ENCODE measurements at places on chromosomes 2 and 18.
A peak's percentile ranks its signal among the peaks of the same experiment; 100 is the strongest.

- no peak for DNase-seq
These were observed 34.5 kb downstream of the SFT2D3 start for GRCh38 chr2:127735537-127736399.

GRCh38 chr18:23933407-23933806 lies 81.1 kb upstream of the TTC39C start:
- no peak for DNase-seq

DNA sequence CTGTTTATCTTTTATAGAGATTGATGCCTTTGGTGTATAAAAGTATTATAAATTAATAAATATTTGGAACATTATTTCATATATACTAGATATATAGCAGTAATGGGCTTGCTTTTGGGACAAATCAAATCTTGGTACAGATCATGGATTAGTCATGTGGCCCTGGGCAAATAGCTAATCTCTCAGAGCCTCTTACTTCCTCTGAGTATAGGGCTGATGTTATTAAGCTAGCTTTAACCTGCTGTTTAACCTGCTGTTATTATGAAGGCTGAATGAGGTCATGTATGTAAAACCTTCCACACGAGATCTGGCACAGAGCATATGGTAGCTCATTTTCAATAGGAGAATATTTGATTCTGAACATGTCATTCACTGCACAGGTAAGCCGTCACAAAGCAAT lies 5.7 kb downstream of the ITGB6 start:
- DNase-seq, result peak; percentile 48

DNA sequence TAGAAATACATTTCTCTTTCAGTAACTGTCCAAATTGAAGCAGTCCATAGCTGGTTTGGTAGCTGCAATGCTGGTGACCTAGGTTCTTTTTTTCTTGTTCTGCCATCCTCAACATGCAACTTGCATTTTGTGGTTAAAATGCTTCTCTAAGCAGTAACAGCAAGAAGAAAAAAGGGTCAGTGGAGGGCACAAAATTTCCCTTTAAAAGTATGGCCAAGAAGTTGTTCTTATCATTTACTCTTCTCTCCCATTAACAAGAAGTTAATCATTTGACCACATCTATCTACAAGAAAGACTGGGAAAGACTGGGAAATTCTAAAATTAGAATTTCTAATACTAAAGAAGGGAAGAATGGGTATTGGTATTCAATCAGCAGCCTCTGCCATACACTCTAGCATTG lies 569.9 kb downstream of the CPS1 start:
- DNase-seq, result no peak

DNA sequence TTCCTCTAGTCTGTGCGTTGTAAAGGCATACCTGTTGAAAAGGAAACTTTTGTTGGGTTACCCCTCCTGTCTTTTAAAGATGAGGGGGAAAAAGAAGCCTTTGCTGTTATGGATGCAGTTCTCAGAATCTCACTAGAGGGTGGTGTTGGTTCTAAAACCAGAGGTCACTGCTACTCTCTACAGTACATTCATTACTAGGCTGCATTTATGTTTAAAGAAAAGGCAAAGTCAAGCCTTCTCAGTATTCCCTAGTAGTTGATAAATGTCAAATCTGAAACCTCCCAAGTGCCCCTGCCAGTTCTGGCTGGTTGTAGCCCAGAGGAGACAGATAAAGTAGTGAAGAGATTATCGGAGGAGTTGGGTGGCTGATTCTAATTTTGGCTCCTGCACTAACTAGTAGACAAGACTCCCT lies 1.4 kb upstream of the PLCL1 start:
- DNase-seq, result peak; percentile 25

GRCh38 chr2:234157817-234158588 lies 107.5 kb downstream of the SPP2 start:
- DNase-seq, result no peak

GRCh38 chr2:207219081-207219630 lies 53.4 kb upstream of the KLF7 start:
- no peak for DNase-seq

- peak; percentile 59 for DNase-seq
These were observed 201.5 kb downstream of the FAM210A start for GRCh38 chr18:13524811-13525210.

- no peak for DNase-seq
These were observed 84.5 kb downstream of the PDK1 start for GRCh38 chr2:172640389-172640788.

- no peak for DNase-seq
These were observed 146.0 kb downstream of the VAPA start for GRCh38 chr18:10059610-10060468.

DNA sequence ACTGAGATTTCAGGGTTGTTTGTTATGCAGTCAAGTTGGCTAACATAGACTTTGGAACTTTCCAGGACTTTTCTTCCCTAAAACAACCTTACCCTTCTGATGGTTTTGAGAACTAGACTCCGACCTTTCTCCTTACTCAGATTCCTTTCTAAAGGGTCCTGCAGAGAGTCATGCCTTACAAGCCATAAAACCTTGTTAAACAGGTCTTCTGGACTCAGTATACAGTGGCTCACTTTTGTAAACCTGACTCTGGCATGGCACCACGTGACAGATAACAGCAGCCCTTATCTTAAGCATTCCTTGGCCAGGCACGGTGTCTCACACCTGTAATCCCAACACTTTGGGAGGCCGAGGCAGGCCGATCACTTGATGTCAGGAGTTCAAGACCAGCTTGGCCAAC lies 253.2 kb upstream of the RAB6C start:
- DNase-seq, result no peak

DNA sequence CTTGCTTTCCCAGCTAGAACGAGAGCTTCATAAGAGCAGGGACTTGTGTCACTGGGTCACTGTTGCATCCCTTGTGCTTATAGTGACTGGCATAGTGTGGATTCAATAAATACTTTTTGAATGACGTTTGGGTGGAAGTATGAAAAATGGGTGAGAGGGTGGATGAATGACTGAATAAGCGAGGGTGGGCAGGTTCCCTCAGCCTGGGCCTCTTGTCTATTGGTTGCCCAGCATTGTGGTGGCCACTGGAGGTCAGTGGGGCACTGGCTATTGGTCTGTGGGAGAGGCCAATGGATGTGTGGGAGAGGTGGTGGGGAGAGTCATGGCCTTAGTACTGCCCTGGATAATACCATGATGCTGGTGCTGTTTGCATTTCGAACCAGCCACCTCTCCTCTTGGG lies 93.8 kb upstream of the SKOR2 start:
- peak; percentile 16 for DNase-seq

DNA sequence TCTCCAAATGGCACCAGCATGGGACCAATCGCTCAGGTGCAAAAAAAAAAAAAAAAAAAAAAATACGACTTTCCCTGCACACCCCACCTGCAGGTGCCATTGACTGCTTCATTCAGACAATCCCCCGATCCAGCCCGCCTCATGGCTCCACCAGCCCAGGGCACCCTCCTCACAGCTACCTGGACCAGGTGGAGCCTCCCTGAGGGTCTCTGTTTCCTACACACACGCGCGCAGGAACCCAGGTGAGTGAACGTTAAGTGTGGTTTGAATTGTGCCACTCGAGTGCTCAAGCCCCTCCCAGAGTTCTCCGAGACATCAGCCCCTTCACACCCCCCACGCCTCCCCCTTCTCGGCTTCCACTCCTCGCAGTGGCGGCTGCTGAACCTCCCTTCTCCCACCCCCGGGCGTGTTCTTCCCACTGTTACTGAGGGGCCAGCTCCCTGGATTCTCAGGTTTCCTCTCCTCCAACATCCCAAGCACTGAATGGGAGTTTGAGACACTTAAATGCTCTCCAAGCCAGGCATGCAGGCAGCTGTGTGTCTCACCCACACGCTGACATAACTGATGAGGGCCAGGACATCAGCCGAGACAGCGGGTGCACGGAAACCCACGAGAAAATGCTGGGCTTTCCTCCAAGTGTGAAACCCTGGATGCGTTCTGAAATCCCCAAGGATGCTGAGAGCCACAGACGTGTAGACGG lies 88.8 kb upstream of the SNTG2 start:
- no peak for DNase-seq

GRCh38 chr2:173395567-173396351 lies 41.1 kb downstream of the CDCA7 start:
- DNase-seq, result no peak

DNA sequence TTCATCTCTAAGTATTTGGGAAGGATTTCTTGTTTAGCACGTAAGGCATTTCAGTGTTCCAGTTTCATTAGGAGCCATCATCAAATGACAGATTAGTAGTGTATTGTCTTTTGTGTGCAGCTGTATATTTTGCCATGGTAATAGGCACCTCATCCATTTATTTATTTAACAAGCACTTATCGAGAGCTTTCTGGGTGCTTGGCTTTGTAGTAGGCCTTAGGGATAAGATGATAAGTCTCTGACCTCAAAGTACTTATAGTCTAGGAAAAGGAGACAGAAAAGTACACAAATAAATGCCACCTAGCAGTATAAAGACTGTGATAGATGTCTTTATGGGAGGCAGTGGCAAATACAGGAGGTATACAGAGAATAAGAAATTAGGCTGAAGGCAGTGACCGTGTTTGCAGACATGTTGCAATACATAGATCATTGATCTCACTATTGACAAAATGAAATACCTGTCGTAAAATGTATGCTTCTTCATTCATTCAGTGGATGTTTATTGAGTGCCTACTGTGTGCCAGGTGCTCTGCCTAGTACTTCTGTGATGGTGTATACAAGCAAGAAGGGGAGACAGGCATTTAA lies 265.9 kb downstream of the SETBP1 start:
- no peak for DNase-seq

DNA sequence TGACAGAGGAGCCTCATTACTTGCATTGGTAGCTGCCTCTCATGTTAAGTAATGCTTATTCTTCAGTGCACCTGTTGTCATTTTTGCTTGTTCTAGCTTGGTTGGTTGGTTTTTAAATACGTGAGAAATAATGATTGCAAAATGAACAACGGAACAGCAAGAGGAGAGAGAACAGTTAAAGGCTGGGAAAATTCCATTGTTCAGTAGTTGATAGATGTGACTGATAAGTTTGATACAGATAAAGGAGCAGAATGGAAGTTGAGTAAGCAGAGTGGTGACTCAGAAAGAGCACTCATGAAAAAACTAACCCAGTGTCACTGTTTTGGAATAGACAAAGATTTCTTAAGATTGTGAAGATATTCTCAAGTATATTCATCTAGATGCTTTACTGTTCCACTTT lies 50.5 kb downstream of the MTA3 start:
- no peak for DNase-seq

DNA sequence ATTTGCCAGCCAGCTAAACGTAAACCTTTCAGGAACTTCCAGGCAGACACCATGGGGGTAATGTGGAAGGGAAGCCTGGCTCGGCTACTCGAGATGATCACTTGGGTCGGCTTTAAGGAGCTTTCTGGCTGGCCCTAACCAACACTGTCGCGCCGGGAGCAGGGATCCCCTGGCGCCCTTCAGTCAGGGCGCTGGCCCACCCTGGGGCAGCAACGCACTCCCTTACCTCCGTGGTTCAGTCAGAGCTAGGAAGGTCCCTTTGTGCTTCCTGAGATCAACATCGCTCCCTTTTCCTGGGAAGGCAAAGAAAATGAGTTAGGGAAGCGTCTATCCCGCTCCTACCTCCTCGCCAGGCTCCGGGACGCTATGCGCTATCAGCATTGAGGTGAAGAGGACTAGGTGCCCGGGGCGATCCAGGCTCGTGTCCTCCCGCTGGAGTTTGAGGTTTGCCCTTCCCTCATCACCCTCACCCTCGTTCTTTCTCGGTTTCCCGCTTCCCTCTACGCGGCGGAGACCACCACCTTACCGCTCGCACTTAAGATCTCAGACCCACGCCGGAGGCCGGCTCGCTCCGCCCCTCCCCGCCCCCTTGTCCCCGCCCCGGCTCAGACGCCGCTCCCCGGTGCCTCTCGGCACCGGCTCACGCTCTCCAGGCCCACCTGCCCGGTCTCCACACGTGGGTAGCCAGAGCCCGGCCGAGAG lies 449 bp upstream of the ATRAID start:
- DNase-seq, result peak; percentile 28

GRCh38 chr2:220948579-220948978 lies 623.5 kb downstream of the EPHA4 start:
- no peak for DNase-seq

GRCh38 chr2:96961210-96961950 lies 25.0 kb downstream of the FAM178B start:
- DNase-seq, result no peak

DNA sequence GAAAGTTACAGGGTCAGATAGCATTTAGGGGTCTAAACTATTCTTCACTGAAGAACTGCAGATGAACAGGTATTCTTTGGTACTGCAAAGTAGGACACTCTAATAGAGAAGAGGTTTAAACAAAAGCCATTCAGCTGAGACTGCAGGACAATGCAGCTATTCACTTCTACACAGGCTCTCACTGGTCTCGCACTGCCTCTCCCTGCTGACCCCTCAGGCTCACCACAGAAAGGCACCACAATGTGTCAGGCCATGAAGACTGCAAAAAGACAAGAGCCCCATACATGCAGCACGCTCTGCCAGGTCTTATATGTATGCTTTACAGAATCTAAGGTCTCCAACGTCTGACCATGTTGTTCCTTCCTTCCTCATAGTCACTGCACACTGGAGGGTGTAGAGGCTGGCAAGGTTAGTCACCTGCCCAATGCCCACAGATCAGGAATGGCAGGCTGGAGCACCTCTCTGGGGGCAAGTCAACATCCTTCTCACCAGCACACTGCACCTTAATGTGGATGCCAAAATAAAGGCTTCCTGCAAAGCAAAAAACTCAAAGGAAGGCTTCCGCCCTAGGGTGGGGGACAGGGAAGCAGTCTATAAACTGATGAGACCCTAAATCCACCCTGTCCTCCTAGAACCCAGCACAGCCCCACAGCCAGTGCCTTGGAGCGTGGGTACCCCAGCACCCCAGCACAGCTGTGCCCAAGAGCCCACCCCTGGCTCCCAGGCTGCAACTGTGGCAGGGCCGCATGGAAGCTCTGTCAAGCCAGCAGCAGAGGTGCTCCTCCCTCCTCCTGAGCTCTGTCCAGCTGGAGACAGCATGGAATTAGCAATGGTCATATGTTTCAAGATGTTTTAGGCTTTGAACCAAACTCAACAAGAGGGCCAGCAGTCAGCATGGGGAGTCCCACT lies 10.7 kb upstream of the RNU4ATAC start:
- no peak for DNase-seq

GRCh38 chr2:9140645-9141044 lies 66.0 kb upstream of the ASAP2 start:
- peak; percentile 48 for DNase-seq

DNA sequence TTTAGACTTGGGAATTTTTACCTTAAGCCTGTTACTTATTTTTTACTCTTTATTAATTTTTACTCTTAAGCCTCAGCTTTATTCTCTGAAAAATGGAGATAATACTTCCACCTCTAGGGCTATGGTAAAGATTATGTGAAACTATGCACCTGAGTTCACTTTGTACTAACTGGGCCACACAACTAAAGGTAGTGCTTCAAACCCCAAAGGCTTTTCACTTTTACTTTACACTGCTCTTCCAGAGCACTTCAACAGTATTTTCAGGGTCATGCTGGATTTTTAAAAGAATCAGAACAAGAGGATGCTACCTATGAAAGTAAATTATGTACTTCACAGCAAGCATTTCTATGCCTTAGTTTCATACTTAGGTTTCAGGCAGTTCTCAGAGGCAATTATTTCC lies 27.8 kb downstream of the MEX3C start:
- DNase-seq, result no peak

DNA sequence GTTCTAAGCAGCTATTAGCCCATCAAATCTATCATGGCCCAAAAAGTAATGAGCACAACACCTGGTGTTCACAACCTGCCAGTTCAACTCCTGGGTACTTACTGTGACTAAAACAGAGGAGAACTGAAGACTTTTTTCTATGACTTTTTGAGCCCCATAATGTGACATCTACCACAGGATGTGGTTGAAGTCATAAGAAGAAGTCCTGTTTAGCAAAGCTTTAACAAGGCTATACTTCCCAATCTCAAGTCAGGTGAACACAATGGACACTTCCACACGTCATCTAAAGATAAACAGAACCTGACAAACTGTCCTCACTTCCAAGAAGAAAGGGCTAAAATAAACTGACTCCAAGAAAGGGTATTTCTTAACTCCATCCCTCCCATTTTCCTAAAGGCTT lies 138.8 kb downstream of the ATAD2B start:
- no peak for DNase-seq
